NCI-H1105 treated with DMSO at 0.1 percent for 48 hours (cell line): ENCODE measurements at places on chromosomes 7 and 10.

GRCh38 chr7:15306296-15306695 is 255.5 kb downstream of the AGMO start:
- DNase-seq: no peak

- no peak for DNase-seq
These were observed 11.1 kb upstream of the TFEC start for GRCh38 chr7:116041615-116042014.

- no peak for DNase-seq
These were observed 116.6 kb downstream of the DOCK4 start for GRCh38 chr7:112089551-112089950.

- no peak for DNase-seq
These were observed 133.5 kb downstream of the TSPAN12 start for GRCh38 chr7:120724448-120724847.

DNA sequence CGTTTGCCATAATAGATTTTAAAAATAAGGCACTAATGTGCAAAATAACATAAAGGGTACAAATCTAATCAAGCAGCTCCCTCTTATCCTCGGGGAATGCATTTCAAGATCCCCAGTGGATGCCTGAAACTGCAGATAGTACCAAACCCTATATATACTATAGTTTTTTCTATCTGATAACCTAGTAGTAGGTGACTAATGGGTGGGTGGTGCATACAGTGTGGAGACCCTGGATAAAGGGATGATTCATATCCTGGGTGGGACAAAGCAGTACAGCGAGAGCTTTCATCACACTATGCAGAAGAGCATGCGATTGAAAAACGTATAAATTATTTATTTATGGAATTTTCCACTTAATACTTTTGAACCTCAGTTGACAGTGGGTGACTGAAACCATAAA is 464.5 kb downstream of the GRID1 start:
- no peak for DNase-seq
